A549 treated with AZD2906 at 1 μM for 4 hours (cell line): ENCODE measurements at places on chromosomes 7 and 10. TPM values are rescaled to one million over a fixed set of nuclear protein-coding genes. Genes with fewer than 3 reads are reported as not detected.

Gene RUFY2
- total RNA-seq, result 7.2 to 9.6 TPM (median 8.9 TPM) in 5 replicates

Gene HABP2
- total RNA-seq, result 0.08 to 0.19 TPM (median 0.10 TPM) in 5 replicates

Gene COL26A1
- total RNA-seq, result 0.44 to 0.74 TPM (median 0.52 TPM) in 5 replicates

Gene UCN3
- not detected in 5 replicates for total RNA-seq

Gene CPVL
- total RNA-seq, result 0.15 to 0.53 TPM (median 0.41 TPM) in 5 replicates

Gene IL2RA
- not detected in 5 replicates for total RNA-seq

Gene AMPH
- total RNA-seq, result 0.03 to 0.11 TPM (median 0.07 TPM) in 5 replicates

Gene LEP
- total RNA-seq, result not detected in 5 replicates

Gene TMEM236
- 0.03 to 0.07 TPM (median 0.05 TPM) in 5 replicates for total RNA-seq

Gene SLC18A3
- total RNA-seq, result not detected in 5 replicates
